ENCODE measurements at places on chromosomes 2 and 18.

GRCh38 chr2:11257078-11257477 is 87.4 kb downstream of the ROCK2 start:
- no peak for DNase-seq

DNA sequence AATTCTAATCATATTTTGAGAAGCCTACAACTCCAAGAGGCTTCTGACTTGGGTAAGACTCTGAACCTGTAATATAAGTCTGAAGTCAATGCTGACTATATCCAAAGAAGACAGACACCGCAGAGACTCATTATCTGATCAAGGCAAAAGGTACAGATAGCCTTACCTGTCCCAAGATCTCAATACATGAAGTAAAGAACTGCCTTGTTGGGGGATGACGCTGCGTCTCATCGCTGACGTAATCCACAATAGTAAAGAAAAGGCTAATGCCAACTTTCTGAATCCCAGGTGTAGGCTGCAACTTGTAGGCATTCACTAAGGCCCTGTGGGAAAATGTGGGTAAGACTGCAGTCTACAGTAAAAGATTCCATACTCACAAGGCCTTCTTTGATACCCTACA is 62.1 kb downstream of the SIGLEC15 start:
- DNase-seq = no peak

GRCh38 chr2:164756773-164757172 is 84.8 kb downstream of the COBLL1 start:
- no peak for DNase-seq

GRCh38 chr2:220106065-220106464 is 478.6 kb downstream of the SLC4A3 start:
- no peak for DNase-seq

DNA sequence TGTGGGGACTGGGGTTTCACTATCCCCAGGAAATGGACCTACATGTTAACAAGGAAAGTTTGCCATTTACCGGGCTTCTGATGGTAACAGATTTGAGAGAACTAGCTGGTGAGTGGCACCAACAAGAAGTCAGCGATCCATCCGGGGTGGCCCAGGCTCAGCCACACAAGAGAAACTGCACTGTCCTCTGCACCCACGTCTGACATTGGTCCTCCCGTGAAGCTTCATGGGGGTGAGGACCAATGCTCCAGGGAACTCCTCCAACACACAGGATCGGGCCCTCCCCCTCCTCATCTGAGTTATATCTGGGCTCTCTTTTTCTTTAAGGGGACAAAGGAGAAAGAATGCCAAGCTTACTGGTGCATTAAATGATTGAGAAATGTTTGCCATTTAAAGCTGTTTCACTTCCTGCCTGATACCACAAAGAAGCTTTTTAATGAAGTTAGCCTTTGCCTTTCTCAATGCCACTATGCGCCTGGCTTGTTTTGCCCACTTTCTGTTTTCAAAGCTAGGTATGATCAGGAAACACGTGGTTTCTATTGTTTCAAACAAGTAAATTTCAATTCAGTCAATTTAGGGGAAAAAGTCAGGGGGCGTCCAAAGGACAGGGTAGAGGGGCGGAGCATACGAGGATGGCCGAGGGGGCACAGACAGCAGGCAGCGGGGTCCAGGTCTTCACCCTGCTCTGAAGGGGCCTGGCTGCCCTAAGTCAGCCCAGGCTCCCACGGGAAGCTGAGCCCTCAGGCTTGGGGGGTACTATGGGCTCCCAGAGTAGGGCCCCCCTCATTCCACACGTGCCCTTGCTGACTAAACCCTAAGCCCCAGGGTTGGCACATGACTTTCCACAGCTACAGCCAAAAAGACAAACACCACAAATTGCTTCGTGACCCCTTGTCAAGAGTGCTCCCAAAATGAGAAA is 204.0 kb upstream of the ID2 start:
- DNase-seq = peak; percentile 86

DNA sequence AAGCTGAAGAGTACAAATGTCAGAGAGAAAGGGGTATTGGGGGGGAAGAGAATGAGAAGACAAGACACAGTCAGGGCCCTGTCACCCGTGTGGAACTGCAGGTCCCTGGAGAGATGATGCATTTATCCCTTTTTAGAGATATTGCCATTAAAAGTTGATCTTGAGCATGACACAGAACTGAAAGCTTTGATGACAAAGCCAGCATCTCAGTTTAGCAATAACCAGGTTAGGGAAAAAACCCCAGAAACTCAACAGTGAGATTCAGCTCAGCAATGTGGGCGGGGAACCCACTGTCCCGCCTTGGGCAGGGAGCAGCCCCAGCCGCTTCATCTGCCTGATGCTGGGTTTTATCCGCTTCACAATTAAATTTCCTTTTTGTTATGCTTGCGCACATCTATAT is 181.1 kb downstream of the NEDD4L start:
- DNase-seq = peak; percentile 4

DNA sequence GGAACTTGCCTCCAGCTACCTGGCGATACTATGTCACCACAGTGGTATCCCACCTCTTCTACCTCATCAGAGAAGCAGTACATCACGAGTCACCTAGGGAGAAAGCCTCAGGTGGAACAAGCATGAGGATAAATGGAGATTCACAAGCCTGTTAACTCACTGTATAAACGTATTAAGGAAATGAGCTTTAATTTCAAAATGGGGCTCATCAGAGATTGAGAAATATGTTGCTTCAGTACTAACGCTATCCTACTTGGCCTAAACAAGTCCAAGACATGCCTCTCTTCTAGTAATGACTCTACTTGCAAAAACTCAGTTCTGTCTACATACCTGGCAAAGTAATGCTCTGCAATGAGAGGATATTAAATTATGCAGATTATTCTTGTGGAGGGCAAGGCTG is 4.3 kb downstream of the SLC39A6 start:
- DNase-seq = no peak

DNA sequence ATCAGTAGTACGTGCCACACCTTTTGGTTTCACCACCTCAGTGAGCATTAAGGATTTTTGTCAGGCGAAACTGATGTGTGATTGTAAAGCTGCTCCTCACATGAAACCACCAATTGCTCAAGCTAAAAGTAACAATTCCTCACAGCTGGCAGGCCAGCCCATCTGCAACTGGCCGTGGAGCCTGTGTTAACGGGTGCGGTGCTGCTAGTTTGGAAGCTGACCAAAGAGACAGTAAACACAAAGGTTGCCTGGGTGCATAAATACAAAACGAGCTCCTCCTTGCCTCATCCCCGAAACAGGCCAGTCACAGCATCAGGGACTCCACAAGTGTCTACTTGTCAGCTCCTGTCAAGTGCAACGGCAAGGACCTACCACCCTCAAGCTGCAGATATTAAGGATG is 32.0 kb downstream of the LGALSL start:
- DNase-seq = no peak

- no peak for DNase-seq
Measured at GRCh38 chr2:86011449-86011941, 94.2 kb downstream of the POLR1A start.

- no peak for DNase-seq
Measured at GRCh38 chr2:24870891-24871705, 48.9 kb downstream of the ADCY3 start.

- no peak for DNase-seq
Measured at GRCh38 chr2:26454561-26455001, 23.3 kb downstream of the OTOF start.

- DNase-seq = no peak
Measured at GRCh38 chr2:26576565-26577441, 64.4 kb downstream of the CIB4 start.

DNA sequence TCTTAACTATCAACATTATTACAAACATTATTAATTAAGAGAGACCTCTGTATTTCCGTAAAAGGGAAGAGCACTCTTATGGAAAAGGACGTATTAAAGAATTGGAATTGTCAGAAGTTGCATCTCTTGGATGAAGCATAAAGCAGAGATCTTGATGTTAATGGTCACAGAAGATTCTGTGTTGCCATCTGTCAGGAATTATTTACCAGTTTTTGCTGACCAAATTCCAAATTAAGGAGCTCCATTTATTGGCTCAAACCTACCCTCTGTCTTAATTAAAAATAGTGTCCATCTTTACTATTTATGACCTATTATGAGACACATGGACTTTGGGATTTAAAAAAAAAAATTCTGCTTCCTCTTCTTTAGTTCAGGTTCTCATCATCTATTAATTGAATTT is 232.1 kb downstream of the ARHGAP15 start:
- DNase-seq = no peak

DNA sequence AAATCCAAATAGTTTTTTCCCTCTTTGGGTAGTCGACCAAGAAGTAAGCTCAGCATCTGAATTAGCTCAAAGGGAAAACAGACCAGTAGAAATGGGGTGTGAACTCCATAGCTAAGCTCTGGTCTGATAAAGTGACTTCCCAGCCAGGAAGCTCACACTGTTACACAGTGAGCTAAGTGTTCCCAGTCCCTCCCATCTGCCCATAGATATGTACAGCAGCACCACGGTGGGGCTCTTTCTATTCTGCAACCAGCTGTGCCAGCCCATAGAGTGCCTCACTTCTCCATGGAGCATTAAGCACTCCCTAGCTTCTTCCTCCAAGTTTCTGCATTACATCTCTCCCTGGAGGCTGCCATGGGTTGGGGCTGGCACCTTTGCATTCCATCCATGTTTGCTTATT is 27.6 kb upstream of the NEMP2 start:
- DNase-seq = no peak

DNA sequence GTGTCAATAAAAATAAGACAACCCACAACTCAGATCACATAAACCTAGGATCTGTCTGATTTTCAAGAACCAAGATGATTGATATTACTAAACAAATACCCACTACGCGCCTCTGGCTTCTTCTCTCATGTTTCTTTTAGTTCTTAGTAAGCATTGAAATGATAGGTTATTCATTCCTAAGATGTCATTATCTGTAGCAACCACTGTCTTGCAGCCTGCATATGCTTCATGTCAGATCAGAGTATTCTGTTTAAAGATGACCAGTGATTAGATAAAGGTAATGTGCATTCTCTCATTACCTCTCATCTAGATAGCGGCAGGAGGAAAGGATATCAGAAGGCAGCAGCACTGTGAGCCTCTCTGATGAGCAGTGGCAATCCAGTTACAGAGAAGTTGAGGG is 112.9 kb downstream of the SLC8A1 start:
- DNase-seq = no peak

DNA sequence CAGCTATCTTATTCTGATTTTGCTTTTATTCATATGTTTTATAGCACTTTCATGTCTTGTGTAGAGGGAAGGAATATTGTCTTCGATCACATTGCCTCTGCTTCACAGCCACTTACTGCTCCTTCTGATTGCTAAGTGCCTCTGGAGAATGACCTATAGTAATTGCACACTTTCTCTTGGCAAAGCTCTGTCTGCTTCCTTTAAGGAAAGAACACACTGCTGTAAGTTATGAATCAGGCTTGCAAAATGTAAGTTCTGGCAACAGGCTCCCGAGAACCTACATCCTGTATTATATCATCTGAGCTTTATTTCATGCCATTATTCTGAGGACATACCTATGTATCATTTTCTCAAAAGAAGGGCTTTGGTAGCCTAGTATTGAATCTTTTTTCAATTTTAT is 170.7 kb downstream of the ZNF804A start:
- DNase-seq = no peak

- no peak for DNase-seq
Measured at GRCh38 chr18:49812286-49813068, 856 bp downstream of the ACAA2 start.

- DNase-seq = no peak
Measured at GRCh38 chr2:31397094-31397493, 17.4 kb downstream of the XDH start.

- DNase-seq = no peak
Measured at GRCh38 chr2:137151731-137152130, 386.4 kb downstream of the THSD7B start.

- DNase-seq = no peak
Measured at GRCh38 chr2:222627764-222628163, 28.1 kb downstream of the FARSB start.

Data from T-helper 2 cell (primary cell).